Urothelium cell line (cell line): ENCODE measurements at places on chromosomes 5 and 9.

DNA sequence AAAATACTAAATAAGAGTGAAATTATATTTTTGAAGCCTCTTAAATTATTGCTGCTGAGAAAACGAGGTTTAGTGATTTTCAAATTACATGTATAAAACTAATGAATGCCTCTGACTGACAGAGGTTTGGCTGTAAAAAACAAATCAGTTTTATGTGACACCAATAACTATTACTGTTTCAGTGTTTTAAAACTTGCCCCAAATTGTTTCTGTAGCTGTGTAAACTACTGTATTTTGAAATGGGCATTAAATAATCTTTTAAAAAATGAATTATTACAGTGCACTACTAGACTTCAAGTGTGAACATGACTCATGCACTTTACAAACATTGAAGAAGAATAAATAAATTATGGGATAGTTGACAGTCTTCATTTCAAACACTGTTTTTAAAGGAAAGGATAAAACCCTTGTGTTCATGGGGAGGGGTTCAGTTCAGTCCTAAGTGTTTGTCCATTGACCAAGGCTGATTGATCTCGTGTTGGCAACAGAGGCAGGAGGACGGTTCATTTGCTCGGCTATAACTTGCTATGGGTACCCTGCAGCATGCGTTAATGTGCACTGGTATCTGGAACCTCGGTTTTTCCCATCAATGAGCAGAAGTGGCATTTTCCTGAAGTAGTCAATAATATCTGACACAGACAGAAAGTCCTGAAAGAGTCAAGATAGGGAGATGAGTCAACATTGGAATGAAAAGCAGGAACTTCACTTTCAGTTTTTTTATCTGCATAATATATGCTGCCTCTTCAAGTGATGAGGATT is 15.6 kb downstream of the C5orf58 start:
- no peak for DNase-seq

DNA sequence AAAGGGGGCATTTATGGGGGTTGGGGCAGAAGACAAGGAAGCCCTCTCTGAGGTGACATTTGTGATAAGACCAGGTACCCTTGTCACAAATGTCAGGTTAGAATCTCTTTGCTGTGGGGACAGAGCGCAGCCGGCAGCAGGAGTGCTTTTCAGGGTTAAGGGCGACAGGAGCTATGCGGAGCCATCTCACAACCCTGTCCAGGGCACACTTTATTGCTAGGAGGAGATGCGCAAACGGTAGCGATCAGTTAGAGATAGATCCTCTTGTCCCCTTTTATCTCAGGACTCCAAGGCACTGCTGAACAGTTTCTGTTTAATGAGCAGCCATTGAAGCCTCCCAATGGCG is 438 bp upstream of the LAMC3 start:
- no peak for DNase-seq

- DNase-seq, result no peak
Measured at GRCh38 chr9:1709347-1709746, 305.8 kb upstream of the SMARCA2 start.

- no peak for DNase-seq
Measured at GRCh38 chr5:53035868-53036381, 46.8 kb downstream of the ITGA2 start.
